ENCODE measurements at places on chromosomes 2 and 18.

GRCh38 chr2:61434314-61434713 lies 36.6 kb downstream of the USP34 start:
- DNase-seq = no peak

DNA sequence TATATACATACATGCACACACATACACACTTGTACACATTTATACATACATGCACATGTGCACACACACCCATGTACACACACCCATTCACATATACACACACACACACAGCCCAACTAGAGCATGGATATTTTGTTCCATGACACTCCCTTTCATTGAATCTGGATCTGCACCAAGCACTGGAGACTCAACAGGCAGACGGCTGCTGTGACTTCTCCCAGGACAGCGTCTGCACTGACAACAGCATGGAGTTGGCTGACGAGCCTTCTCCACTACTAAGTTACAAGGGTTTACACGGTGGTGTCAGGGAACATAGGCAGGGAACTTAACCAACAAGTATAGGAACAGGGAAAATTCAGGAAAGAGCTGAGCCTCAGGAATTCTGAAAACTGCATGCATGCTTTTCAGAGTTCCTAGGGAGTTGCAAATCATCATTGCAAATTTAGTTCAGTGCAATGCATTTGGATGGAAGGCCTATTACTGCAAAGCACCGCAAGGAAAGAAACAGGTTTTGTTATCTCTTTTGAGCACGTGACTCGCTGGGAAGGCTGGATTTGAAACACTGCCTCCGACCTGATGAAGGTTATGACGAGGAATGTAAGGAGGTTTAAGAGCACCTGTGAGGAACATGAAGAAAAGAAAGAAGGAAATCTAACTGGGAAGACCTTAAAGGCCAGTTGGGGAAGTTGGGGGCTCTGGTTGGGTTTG lies 35.9 kb downstream of the TMEM18 start:
- DNase-seq = no peak

DNA sequence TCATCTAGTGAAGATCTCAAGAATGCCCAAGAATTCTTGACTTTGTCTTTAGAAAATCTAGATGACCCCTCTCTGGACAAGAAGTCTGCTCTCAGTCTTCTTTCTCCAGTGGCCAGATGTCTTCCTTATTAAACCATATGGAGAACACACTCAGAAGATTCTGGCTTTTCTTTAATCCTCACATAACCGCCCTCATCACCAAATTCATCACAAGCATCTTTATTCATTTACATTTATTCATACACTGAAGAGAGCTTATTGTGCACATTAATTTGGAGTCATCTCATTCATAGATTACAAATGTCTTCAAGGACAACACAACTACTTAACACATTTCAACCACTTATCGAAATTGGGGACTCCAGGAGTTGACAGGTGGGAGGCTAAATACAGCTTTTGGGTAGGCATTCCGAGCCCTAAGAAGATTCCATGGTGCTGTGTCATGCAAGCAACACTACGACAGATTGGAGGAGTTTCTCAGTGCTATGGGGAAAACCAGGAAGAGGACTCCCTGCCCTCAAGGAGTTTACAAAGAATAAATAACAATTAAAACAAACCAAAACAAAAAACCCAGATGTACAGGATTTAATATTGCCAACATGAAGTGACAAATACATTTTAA lies 64.8 kb upstream of the LCLAT1 start:
- DNase-seq = no peak

DNA sequence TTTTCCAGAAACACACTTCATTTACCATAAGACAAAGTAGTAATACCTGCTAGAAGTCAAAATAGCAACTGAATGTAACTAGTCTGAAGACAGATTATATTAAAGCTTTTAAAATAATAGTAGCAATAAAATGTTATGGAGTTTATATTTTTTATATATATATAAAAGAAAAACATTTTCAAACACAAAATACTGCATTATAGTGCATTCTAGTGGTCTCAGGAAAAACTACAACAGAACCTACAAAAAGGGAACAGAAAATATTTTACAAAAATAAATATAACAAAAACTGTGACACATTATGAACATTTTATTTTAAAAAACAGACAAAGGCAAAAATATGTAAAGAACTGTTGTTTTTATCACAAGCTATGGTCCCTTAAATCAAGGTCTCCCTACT lies 48.0 kb downstream of the STRN start:
- no peak for DNase-seq

- DNase-seq = peak; percentile 25
These were observed 46.9 kb upstream of the GREB1L start for GRCh38 chr18:21194871-21195771.

- DNase-seq = no peak
These were observed 39.5 kb upstream of the NPAS2 start for GRCh38 chr2:100780203-100781008.

DNA sequence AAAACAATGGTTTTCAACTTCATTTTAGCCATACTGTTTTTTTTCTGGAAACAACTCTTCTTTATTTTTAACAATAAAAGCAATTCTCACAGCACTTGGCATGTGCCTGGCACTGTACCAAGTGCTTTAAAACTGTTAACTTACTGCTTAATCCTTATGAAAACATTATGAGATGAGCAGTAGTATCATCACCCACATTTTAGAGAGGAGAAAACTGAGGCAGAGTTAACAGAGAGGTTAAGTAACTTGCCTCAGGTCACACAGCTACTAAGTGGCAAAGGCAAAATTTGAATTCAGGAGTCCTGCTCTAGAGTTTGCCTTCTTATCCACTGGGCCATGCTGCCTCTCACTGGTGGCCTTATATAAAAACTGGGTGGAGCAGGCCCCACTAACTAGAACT lies 23.2 kb downstream of the CTIF start:
- DNase-seq = no peak

DNA sequence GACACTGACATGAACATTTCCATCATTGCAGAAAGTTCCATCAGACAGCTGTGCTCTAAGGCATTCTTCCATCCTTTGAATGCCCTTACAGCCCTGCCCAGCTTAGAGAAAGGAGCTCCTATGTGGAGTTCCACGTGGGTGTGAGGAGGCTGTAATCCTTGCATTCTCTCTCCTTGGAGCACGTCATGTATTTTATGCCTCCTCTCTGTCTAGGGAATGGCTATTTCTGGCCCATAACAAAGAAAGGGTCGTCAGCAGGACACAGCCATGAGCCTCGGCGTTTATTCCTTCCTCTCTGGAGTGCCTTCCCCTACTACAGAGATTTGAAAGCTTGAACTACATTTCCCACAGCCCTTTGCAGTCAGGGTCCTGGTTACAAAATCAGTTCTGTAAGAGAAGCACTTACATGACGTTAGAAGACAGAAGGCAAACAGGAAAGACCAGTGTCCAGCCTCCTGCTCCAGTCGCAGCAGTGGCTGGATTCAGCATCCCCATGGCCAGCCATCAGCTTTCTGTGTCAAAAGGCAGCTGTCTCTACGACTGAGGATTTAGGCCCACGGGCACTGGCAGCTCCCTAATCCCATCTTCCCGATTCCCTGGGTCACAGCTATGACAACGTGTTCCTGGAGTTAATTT lies 234.9 kb downstream of the TFCP2L1 start:
- DNase-seq = no peak

DNA sequence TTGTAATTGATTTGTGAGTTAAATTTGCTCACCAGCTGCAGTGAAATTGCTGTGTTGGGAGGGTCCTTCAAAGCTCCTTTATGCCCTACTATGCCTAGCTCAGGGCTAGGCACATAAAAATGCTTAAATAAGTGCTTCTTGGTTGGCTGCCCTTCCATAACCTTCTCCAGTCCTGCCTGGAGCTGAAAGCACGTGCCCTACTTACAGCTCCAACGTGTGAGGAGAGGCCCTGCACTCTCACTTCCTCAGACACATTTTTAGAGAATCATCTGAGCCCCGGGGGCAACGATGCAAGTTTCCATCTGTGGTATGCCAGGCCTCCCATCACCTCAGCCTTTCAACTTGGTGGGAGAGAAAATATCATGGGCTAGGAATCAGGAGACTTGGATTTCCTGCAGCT lies 202.7 kb downstream of the BCL11A start:
- no peak for DNase-seq

- DNase-seq = peak; percentile 39
These were observed 289.6 kb downstream of the PTPRM start for GRCh38 chr18:7856733-7857132.

- no peak for DNase-seq
These were observed 162.7 kb upstream of the ETAA1 start for GRCh38 chr2:67234440-67234839.

GRCh38 chr18:59272891-59273758 lies at the start of gene RAX:
TSS of gene RAX (minus strand) at chr18:59273454. CDS start at chr18:59273206, 248 bp downstream.
- DNase-seq = no peak

DNA sequence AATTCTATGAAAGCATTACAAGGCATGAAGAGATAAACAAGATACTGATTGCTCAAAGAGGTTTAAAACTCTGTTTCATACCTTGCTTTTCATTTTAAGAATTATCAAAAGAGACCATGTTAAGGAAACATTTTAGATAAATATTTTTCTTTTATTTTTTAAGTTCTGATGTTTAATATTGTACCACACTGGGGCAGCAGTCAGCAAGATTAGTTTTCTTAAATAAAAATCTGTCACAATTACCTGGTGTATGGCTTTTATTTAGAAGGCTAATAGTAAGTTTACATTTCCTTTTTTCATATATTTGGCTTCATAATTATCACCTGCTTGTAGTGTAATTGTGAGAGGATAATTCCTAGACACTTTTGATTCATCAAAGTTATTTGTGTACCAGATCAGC lies 46.4 kb downstream of the ZNF804A start:
- no peak for DNase-seq
